ENCODE measurements at places on chromosomes 5 and 9.

- no peak for DNase-seq
Measured at GRCh38 chr5:66232706-66233445, 88.8 kb downstream of the SREK1 start.

- no peak for DNase-seq
Measured at GRCh38 chr5:141817631-141818030, 60.6 kb downstream of the PCDH1 start.

- DNase-seq, result no peak
Measured at GRCh38 chr9:132730054-132731033, 60.1 kb downstream of the GTF3C4 start.

- DNase-seq, result no peak
Measured at GRCh38 chr5:17428176-17428800, 69.7 kb upstream of the TAF11L2 start.

- no peak for DNase-seq
Measured at GRCh38 chr5:176542135-176542595, 5.0 kb upstream of the RNF44 start.

- no peak for DNase-seq
Measured at GRCh38 chr5:154444556-154445421, 1.0 kb upstream of the SAP30L start.

DNA sequence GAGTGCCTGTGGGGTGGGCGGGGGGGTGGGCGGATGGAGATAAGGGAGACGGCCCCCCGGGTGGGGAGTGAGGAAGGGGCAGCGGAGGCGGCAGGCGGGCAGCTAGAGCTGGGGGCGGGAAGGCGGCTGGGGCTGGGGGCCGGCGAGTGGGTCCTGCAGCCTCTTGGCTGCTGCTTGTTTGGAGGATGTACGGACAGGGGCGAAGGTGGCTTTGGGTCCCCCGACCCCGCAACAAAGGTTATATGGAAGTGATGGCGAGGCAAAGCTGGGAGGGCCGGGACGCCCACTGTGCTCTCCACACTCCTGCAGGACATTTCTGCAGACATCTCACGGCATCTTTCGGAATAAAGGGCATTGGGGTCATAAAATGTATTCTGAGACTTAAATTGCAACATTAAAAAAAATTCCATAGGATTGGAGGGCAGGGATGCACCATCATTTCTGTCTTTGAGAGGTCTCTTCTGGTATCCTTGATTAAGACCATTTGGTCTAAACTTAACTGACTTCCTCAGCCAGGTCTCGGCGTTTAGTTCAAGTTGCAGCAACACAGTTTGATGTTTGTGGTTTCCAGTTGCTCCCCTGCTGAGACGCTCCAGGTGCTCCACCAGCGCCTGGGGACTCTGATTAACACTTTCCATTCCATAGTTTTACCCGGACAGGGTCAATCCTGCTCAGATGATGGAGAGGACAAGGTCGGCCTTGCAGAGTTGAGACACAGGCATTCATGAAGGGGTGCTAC lies 101.6 kb upstream of the SSBP2 start:
- DNase-seq, result no peak

GRCh38 chr9:89666950-89667349 lies 62.1 kb downstream of the GADD45G start:
- no peak for DNase-seq

GRCh38 chr5:128287740-128288139 lies 204.2 kb downstream of the SLC12A2 start:
- no peak for DNase-seq

DNA sequence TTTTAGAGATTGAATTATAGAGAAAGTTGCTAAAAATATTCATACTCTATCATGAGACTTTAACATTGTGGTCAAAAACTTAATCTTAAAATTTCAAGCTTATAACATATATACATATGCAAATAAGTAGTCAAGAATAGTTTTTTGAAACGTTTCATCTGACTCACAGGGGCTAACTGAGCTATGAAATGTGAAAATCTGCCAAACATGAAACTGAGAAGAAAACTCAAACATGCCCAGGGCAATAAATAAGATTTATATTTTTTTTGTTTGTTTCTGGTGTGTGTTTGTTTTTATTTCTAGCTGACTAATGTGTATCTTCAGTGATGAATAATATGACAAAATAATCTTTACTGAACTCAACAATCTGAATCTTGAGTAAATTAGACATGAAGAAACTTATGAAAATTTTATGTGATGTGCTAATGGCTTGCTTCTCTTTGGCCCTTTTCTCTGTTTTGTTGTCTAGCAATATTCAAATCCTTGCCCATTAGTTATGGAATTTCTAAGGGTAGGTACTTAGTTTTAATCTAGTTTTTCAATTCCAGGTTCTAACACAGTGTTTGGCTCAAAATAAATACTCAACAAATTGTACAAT lies 99.9 kb downstream of the FAM174A start:
- DNase-seq, result no peak

GRCh38 chr5:59640411-59640810 lies 253.1 kb downstream of the PDE4D start:
- no peak for DNase-seq

DNA sequence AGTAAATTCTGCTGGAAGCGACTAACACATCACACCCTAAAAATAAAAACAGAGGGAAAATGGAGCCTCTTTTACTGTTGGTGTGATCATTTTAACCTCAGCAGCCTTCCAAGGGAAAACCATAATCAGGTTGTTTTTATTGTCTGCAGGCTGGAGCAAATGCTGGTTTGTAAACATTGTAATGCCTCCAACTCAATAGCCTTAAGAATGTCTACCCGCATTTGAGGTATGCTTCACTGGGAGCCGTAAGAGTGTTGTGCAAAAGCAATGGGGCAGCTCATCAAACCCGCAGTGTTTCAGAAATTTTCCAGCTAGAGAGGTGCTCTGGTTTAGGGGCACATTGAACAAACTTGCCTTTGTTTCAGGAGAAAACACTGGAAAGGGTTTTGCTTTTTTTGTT lies 17.0 kb downstream of the NIM1K start:
- no peak for DNase-seq

GRCh38 chr9:32350682-32351081 lies 33.8 kb upstream of the ACO1 start:
- DNase-seq, result no peak

- no peak for DNase-seq
Measured at GRCh38 chr5:94540856-94541494, 77.4 kb downstream of the KIAA0825 start.

DNA sequence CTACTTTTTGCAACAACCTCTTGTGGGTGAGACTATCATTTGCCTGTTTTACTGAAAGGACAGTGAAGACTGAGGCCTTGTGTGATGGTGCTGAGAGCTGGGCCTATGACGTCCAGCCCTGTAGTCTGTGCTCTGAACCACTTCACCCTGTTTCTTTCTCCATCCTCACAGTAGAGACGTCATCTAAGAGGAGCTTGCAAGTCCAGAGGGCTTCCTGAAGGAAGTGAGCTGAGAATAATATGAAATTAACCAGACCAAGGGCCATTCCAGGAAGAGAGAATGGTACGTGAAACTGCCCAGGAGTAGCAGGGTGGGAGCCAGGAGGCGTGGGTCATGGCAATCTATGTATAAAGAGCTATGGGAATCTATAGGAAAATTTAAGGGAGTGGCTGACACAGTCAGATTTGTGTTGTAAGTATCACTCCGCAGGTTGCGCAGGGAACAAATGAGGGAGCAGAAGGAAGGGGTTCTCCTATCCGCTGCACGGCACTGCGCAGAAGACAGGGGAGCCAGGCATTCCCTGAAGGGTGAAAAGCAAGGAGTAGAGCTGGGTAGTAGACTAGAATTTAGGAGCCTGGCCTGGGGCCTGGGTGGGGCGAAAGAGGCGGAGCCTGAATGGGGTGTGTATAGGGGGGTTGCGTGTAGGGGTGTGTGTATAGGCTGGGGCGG lies 596 bp upstream of the FGFR4 start:
- no peak for DNase-seq

- DNase-seq, result no peak
Measured at GRCh38 chr5:178121391-178122276, 8.3 kb downstream of the N4BP3 start.

DNA sequence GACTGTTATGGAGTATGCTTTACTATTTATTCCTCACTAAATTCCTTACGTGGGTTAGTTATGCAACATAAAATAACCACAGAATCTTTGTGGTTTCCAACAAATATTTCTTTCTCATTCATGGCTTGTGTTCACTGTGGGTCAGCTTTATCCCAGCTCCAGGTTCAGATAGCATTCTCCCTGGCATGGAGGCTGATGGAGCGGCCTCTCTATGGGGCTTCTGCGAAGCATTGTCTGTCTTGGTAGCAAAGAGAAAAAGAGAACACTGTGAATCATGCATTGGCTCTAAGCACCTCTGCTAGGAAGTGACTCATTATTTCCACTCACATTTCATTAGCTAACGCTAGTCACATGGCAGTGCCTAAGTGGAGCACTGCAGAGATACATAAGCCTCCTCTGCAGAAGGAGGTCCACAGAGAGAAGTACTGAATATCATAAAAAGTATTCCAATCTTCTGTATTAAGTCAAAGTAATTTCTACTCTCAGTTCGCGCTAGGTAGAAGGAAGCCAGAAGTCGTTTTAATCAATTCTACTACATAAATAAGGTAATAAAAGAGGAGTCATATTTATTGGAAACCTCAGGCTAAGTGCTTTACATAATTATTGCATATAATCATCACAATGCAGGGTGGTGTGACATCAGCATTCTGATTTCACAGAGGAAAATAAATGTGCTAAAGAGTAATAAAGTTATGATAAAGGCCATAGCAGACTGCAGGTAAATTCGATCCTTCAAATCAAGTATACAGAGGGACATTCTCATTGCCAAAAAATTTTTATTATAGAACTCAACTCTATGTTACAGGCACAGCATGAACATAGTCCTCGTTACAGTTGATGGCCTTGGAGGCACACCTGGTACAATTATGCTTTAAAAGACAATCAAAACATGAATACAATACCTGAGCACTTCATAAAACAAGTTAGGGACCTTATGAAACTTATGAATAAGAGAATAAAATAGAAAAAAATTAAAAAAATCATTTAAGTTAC lies 531.1 kb downstream of the CETN3 start:
- DNase-seq, result no peak

DNA sequence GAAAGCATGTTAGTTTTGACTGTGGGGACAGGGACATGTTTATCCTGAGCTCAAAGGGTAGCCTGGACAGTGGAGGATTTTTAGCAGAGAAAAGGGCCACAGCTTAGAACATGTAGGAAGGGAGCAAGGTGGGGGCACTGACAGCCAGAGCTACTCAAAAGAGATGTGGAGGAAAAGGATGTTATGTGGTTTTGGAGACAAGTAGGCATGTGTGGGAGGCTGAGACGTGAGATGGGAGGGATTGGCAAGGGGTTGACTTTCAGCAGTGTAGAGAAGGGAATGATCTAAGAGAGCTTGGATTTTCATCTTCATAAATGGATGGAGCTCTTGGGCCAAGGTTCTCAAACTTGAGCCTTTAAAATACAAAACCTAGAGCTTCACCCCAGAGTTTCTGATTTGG lies 24.0 kb downstream of the SYK start:
- no peak for DNase-seq

GRCh38 chr9:35552376-35552775 lies 52.7 kb upstream of the TESK1 start:
- DNase-seq, result no peak

GRCh38 chr9:16540743-16541613 lies 329.5 kb downstream of the BNC2 start:
- DNase-seq, result no peak

All from stimulated activated CD8-positive, alpha-beta memory T cell treated with anti-CD3 and anti-CD28 coated beads, Interleukin-7, amount 100 ng/mL, for 24 hours (primary cell).